Activated CD8-positive, alpha-beta memory T cell treated with anti-CD3 and anti-CD28 coated beads for 1 hour (primary cell): ENCODE measurements at places on chromosomes 4 and X.

DNA sequence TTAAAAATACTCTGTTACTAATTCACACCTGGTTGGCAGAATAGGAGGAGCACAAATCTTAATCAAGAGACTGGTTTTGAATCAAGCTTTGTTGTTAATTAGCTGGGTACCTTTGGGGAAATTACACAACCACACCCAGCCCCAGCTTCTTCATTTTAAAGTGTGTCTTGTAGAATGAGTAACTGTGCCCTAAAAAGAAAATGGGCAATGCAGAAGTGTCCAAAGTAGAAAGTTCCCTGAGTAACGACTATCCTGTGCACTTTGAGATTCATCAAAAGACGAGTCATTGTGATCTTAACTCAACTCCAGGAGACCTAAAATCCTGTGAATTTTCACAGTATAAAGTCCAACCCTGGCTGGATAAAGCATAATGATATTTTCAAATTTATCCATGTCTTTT, 792.3 kb upstream of the HS3ST1 start:
- DNase-seq: no peak

DNA sequence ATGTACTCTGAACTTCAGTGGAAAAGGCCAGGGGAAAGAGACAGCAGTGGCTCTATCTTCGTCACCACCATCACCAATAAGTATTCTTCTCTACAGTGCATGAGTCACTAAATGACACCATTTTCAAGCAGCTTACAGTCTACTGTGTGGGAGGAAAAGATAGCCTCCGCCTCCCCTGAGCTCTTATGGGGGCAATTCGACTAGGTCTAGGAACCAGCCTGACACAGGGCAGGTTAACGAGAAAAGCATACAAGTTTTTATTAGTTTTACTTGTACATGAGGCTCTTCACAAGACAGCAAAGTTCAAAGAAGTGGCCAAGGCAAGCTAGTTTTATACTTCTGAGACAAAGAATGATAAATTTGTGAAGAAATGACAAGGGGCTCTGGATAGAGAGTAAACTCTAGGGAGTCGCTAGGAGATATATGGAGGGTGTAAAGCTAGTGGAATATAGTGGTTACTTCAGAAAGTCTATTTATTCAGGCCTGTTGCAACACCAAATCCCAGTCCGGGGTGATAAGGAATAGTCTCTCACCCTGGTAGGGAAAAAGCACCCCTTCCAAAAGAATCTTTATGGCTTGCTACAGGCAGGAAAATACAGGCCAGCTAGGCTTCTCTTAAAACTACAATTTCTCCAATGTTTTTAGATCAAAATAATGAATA, 49.7 kb downstream of the SCD5 start:
- DNase-seq: no peak

GRCh38 chrX:53445977-53446376, 11.8 kb upstream of the HSD17B10 start:
- DNase-seq: no peak

DNA sequence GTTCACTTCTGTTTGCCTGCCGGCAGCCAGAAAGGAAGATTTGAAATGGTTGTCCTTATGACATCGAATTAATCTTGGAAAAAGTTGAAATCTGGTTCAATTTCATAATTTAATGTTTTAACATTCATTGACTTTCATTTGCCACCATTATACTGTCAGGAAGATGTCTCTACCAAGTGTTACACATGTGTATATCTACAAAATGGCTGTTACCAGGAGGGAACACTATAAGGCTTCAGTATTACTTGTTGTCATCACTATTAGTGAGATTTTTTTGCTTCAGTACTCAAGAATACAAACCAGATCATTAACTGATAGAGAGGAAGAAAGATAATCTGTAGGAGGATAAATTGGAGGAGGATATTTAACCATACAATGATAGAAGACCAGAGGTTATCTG, 71.2 kb downstream of the TSPAN7 start:
- no peak for DNase-seq

GRCh38 chrX:100648458-100649417, 4.7 kb downstream of the SRPX2 start:
- DNase-seq: no peak

DNA sequence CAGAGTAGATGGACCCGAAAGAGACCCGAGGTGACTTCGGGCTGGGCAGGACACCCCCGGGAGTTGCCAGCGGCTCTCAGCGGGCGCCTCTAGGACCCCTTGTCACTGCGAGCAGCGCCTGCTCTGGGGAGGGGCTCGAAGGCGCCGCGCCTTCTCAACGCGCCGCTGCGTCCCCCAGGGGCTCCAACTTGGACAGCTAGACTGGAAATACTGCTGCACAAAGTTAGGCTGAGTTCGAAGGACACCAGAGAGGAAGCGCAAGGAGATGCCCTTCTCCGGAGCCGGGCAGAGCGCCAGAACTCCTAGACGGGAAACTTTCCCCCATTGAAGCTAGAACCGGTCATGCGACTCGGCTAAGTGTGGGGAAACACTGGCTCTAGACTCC, 493 bp upstream of the KCNIP4 start:
- no peak for DNase-seq

DNA sequence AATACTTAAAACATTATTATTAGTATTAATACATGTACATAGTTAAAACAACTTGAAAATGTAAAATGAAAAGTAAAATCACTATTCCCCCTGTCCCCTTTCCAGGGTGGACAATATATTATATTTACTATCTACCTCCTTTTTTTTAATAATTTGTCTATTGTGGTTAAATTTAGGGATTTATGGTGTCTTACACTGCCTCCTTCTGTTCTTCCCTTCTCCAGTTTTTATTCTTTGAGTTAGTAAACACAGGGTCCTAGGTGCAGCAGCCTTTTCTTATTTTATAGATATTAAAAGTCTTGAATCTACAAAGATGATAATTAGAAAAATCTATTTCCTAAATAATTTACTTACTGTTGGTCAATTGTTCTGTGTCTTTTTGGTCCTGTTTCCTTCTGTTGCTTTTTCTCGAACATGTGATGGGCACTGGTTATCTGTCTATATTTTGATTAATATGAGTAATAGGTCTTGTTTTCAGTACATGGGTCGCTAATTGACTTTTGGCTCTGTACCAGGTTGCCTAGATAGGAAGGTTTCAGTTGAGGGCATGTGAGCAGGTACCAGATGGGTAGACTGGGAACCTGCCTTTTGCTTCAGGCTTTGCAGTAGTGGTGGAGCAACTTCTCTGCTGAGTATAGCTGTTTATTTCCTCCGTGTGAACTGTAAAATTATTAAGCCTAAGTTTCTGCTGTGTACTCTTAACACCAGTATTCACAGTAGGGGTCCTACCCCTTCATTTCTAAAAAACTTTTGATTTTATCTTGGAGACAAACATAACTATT, 1.1 kb downstream of the NUDT9 start:
- no peak for DNase-seq

GRCh38 chr4:96149894-96150293, 310.0 kb downstream of the PDHA2 start:
- DNase-seq: no peak

GRCh38 chrX:54042609-54043021, 1.7 kb downstream of the PHF8 start:
- DNase-seq: no peak

GRCh38 chr4:6692806-6693205, 872 bp upstream of the S100P start:
- no peak for DNase-seq

DNA sequence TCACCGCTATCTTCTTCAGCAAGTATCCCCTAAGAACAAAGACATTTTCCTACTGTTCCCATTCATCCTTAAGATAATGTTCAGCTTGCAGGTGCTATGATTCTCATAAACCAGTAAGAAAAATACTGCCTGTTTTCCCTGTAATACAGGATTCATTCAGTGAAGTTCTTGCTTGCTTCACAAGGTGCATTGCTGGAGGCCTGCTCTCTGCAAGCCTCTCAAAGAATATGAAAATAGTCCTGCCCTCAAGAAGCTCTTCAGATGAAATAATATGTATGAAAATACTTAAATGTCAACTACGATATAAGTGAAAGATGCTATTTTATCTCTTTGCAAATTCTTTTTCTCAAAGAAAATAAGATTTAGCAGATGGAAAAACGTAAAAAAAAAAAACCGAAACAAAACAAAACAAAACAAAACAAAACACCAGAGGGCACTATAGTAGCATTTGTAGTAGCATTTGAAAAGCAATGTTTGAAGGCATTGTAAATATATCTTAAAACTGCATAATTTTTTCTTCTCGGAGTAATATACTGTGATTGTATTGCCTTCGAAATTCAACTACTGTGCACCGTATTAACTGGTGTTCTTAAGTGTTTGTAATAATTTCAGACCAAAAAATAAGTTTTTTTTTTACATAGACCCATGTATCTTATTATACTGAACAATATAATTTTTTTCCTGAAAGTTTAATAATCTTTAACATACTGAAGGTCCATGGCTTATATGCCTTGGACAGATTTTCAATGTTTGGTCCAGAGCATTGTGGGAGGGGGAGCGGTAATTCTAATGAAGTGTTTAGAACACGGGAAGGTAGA, 26.0 kb downstream of the ADH4 start:
- DNase-seq: no peak

DNA sequence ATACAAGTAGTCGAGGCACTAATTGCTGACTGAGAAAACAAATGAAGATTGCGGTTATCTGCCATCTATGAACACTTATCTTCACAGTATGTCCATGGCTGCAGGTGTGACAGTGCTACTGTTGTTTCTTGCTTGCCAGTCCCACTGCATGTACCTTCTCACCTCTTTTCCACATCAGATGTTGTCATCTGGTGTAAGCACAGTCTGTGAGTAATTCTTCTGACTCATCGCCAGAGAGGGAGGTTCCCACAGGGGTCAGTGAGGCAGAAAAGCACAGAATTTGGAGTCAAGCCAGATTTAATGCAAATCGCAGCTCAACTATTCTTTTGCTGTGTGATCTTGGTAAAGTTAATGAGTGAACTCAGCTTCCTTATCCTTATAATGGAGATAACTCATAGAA, 144.4 kb downstream of the GLRA2 start:
- no peak for DNase-seq

- no peak for DNase-seq
These were observed 186.0 kb downstream of the HHIP start for GRCh38 chr4:144831971-144832370.

DNA sequence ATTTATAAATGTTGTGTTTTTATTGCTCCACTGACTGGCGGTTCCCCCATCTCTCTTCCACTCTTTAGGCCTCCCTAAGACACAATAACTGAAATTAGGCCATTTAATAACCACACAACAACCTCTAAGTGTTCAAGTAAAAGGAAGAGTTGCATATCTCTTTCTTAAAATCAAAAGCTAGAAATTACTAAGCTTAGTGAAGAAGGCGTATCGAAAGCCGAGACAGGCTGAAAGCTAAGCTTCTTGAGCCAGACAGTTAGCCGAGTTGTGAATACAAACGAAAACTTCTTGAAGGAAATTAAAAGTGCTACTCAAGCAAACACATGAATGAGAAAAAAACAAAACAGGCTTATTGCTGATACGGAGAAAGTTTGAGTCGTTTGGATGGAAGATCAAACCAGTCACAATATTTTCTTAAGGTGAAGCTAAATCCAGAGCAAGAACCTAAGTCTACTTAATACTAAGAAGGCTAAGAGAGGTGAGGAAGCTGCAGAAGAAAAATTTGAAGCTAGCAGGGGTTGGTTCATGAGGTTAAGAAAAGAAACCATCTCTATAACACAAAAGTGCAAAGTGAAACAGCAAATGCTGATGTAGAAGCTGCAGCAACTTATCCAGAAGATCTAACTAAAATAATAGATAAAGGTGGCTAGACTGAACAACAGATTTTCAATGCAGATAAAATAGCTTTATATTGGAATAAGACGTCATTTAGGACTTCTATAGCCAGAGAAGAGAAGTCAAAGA, 194.0 kb upstream of the TTC29 start:
- no peak for DNase-seq

DNA sequence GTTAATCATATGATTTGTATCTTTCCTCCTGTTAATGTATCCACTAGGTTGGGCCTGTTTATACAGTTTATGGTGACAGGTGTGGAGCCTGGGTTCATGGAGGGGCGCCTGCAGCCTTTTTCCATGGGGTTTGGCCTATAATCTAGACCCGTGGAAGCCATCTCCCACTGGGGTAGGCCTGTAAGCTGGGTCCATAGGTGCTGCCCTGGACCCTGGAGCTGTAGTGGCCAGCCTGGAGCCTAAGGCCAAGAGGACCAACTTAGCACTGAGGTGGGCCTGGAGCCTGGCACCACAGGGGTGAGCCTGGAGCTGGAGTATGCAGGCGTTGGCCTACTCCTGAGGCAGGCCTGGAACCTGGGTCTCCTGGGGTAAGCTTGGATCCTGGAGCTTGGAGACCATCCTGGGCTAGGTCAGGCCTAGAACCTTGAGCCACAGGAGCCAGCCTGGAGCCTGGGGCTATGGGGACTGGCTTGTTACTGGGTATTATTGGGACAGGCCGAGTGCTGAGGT, 249.4 kb upstream of the HTR2C start:
- DNase-seq: no peak

DNA sequence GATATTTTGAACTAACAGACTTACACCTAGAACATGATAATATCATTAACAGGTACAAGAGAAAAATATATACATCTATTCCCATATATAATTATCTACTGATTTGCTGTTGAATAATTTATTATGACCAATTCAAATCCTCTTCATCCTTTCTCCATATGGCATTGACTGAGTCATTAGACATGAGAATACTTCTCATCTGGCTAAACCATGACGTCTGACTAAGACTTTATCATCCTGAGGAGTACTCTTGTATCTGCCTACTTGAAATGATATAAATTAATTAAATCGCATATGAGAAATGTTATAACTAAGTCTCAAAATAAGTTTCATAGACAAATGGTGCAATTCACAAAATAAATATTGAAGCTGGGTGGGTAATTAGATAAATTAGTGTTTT, 67.4 kb downstream of the EMCN start:
- no peak for DNase-seq
